NCI-H748 treated with DMSO at 0.1 percent for 48 hours (cell line): ENCODE measurements at places on chromosomes 5 and 9.

- no peak for DNase-seq
Measured at GRCh38 chr5:5941486-5941885, 436.9 kb downstream of the MED10 start.

GRCh38 chr9:78319197-78320029, 22.5 kb downstream of the PSAT1 start:
- no peak for DNase-seq

DNA sequence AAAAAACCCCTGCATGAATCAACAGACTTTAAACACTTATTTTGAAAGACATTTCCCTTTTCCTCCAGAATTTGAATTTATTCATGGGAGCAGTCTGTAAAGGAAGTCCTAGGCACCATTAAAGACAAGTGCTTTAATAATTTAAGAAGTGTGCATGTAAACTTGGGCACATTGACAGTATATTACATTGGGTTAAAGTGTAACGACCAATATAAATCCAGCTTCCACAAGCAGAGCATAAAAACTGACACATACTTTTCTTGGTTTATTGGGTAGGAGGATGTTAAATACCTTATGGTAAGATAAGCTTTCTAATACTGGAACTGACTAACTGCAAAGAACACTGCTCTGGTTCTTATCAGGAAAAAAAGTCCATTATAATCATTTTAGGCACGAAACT, 1.2 kb upstream of the ENTREP1 start:
- no peak for DNase-seq

- no peak for DNase-seq
Measured at GRCh38 chr9:8371686-8372085, 572.1 kb upstream of the DMAC1 start.

GRCh38 chr5:122559676-122560075, 215.2 kb upstream of the SNX2 start:
- DNase-seq, result no peak

- no peak for DNase-seq
Measured at GRCh38 chr9:21836437-21837161, 34.2 kb downstream of the MTAP start.

DNA sequence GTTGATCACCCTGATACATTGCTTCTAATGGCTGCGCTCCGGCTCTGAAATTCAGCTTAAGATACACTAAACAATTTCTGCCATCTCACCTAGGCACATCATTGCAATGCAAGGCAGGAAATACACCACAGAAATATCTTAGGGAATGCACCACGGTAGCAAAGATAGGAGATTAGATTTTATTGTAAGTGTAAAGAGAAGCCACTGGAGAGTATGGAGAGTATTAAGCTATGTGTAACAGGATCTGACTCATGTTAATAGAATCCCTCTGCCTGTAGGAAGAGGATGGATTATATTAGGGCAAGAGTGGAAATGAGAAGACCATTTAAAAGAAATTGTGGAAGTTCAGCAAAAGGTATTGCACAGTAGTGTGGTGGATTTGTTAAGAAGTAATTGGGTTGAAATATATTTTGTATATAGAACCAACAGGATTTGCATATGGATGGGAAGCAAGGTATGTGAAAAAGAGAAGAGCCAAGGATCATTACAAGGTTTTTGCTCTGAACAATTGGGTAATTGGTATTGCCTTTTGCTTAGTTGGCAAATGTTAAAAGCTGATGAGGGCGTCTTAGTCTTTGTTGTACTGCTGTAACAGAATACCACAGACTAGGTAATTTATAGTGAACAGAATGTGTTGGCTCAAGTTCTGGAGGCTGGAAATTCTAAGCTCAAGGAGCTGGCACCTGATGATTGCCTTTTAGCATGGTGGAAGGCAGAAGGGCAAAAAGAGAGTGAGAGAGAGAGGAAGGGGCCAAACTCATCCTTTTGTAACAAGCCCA, 636.1 kb downstream of the PSAT1 start:
- DNase-seq, result no peak

GRCh38 chr5:141742144-141742543, 60.1 kb upstream of the ARAP3 start:
- DNase-seq, result no peak

DNA sequence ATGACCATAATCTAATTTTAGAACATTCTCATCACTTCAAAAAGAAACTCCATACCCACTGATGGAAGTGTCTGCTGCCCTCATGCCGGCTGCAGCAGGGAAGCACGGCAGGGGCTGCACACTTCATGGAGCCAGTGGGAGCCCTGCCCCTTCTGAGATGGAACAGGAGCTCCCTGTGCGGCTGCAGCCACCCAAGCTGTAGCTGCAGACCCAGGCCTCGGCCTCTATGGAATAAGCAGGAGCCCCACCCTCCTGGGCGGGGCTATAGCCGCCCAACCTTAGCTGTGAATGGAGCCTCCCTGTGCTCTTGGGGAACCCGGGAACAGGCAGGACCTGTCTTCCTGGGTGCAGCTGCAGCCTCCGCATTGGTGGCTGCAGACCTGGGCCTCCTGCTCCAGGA, 128.5 kb downstream of the NUDT12 start:
- DNase-seq, result no peak

DNA sequence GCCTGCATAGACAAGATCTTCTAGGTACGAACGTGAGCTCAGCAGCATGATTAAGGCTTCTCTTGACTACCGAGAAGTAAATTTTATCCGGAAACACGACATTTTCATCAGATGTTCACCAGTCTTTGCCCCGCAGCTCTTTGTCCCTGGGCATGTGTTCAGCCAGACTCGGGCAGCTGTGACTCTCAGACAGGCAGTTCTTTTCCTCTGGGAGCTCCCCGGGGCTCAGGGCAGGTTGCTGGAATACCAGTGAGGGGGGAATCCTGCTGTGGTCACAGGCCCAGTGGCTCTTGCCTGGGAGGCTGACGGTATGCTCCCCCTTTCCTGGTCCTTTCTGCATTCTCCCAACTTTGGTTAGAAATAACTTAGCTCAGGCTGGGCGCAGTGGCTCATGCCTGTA, 186.1 kb downstream of the GNA14 start:
- DNase-seq, result no peak

DNA sequence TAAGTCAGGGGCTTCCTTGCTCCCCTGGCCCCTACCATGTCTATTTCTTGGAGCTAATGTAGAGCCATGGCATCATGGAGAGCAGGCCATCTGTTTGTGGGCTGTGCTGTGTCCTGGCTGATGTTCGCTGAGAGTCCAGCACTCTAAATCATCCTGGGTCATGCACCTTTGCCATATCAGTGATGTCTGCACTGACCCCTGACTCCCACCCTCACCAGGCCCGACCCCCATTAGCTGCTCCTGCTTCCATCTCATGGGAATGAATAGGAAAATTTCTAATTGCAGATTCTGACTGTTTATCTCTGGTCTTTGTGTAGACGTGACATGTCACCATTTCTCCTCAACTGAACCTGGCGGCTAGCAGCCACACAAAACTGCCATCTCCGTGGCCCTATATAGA, 236.9 kb downstream of the NSG2 start:
- DNase-seq, result no peak

DNA sequence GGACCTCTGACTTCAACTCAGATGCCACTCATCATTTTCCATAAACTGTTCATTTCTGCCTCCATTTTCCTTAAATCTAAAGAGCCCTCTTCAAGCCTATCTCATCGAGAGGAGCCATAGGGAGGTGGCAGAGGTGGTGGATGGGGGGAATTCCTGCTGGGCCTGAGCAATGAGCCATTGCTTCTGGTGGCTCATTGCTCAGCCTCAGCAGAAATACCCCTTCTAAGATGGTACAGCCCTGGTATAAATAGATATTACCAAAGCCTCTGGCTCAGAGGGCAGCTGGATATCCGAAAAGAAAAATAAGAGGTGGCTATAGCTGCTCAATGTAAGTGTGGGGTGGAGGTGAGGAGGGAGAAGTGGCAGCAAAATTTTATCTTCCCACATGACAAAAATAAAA, 313.5 kb downstream of the CAAP1 start:
- DNase-seq, result no peak

DNA sequence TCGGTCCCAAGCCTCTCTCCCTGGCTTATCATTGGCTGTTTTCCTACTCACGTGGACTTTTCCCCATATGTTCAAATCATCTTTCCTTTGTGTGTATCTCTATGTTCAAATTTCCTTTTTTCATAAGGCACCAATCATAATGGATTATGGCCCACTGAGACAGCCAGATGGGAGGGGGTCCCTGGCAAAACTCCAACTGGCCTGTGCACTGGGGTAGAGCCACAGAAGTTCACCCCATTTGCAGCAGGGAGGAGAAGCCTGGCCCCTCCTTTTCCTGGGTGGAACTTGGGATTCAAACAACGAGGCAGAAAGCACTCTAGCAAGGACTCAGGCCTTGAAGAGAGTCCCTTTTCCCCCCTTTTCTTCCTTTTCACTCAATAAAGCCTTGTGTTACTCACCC, 362.4 kb downstream of the CDH18 start:
- DNase-seq, result no peak

DNA sequence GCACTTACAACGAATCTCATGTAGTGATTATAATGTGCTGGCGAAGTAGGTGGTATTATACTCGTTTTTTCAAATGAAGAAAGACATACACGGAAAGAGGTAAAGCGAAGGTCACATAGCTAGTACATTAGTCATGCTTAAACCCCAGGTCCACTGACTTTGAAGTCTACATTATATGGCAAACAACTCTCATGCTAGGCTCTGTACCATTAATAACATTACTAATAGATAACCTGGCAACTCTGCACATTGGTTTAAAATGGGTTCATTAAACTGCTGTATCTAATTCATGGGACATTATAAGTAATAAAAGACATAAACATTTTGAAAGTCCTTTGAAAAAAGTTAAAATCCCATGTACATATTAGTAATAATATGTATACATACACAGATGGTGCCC, 21.2 kb downstream of the FYB1 start:
- DNase-seq, result no peak

DNA sequence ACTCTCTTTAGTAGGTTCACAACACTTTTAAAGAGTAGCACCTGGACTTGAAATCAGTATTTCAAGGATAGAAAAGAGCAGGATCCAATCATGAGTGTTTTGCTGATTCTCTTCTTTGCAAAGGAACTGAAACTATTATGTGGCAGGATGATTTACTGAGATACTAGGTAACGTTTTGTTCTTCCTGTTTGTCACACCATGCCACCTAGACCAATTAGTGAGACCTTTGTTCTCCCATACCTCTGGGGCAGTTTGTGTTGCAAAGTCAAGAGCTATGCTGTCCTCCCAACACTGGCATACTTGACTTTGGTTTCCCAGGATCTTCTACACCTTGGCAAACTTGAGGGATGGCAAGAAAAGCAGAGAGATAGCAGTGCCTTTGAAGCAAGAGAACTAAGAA, 43.4 kb downstream of the PPP1R2B start:
- DNase-seq, result no peak

DNA sequence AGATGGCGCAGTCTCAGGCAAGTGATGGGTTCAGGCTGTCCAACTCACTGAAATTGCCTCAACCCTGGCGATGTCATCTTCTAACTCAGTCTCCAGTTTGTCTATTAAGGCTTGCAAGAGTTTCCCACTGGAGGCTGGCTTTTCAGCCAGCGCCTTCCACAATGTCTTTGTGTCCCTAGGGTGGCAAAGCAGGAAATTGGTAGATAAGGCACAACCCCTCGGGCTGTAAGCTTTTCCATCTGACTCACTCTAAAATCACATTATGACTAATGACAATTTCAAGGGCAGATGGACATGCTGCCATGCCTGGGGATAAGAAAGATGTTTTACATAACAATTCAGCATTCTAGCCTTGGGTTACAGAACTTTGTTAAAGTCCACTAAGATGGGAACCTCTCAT, 61.9 kb downstream of the MROH2B start:
- DNase-seq, result no peak

DNA sequence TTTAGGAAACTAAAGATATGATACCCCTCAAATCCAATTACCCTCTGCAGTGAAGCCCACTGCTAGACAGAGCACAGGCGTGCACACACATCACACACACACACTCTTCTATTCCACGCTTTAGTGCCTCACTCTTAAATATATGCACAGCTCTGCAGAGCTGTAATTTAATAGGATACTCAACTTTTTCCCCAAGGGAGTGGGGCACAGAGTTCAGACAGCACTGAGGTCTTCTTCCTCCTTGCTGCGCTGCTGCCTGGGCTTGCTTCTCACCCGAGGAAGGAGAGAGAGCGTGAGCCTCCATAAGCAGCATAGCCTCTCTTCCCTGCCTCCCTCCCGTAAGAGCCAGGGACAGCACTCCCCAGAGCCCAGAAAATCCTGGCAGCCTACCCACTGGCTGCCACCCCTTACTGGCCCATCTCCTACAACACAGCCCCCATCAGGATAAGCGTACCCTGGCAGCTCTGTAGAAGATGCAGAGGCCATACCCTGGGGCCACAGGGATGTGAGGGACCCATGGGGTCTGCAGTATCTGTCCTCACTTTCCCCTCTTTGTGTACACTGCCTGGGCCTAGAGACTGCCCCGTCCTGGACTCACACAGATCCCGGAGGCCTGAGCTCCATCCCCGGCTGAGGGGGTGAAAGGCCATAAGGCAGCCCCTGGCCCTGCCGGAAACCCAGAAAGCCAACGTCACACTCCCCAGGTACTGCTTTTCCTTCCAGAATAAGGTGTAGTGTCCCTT, 102.1 kb downstream of the C5orf15 start:
- DNase-seq, result no peak

DNA sequence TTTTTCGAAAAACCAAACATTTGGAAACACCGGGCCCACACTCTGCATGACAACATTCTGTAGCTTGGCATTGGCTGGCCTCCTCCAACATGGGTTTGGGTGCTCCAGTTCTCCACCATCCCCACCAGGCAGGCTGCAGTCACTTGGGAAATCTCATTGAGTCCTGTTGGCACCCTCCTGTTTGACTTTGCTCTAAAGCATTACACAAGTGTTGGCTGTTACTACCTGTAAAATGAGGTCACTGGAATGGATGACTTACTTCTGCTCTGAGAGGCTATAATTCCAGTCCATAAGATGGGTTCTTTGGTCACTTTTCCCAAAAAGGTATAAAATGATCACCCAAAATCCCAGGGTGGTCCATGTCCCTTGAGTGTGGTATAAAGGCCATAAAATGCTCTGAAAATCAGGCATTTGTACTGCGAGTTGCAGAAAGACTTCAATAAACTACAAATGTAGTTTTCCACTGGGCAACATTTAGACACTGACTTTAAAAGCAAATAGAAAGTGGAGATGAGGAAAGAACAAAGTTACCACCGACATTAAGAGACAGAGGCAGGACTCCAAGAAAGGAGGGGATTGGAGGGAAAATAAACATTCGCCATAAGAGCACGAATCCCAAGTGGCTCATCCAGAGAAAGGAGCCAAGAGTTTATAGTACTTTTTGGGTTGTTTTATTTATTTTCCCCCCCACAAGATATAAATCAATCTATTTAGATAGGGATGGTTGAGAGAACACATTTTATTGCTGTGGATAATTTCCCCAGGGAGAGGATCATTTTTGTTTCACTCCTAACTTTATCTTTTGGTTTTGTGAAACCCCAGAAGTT, 295.1 kb downstream of the TLE1 start:
- no peak for DNase-seq

- DNase-seq, result no peak
Measured at GRCh38 chr5:33999978-34000377, 7.9 kb downstream of the AMACR start.

DNA sequence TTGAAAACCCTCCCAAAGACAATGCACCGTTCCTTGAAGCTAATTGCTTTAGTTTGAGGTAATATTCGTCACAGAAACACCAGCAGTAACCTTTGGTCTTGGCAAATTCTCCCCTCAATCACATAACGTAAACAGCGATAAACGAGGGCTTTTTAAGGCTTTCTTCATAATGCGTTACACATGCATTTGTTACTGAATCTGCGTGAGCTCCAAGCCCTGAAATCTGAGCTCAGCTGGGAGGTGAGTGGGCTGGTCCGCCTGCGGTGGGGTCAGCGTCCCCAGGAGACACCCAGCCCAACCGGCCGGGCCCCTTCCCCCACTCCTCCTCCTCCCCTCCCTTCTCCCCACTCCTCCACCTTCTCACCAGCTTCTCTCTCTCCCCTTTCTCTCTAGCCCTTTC, 91.1 kb downstream of the BARX1 start:
- DNase-seq, result no peak
